ENCODE measurements at places on chromosomes 4 and X.
A peak's percentile ranks its signal among the peaks of the same experiment; 100 is the strongest.

GRCh38 chrX:20547611-20548051 lies 280.9 kb upstream of the RPS6KA3 start:
- no peak for DNase-seq

DNA sequence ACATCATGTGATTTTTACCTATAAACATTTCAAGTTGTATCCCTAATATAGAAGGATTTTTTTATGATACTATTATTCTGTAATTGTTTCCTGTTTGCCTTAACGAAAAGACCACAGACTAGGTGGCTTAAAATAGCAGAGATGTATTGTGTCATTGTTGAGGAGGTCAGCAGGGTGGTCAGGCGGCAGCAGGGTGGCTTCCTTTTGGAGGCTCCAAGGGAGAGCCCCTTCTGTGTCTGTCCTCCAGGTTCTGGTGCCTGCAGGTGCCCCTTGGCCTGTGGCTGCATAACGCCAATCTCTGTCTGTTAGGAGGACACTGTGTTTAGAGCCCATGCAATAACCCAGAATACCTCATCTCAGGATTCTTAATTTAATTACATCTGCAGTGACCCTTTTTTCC lies 118.1 kb downstream of the TBL1X start:
- no peak for DNase-seq

- no peak for DNase-seq
Observed at GRCh38 chr4:74316397-74316796, 8.1 kb downstream of the EPGN start.

DNA sequence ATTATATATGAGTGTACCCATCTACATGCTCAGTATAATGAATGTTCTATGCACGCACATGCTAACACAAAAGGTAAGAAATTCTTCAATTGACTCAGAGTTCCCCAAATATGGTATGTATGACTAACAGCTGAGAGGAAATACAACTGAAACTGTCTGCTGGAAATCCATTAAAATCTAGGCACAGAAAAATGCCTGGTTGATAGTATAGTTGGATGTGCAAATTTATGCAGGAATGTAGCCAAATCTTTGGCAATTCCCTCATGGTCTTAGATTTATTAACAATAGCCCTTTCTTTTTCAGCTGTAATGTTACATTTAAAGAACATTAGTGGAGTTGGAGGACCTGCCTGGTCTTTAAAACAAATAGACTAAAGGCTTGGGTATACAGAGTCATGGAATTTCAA lies 5.5 kb downstream of the CAMK2D start:
- DNase-seq = no peak

GRCh38 chrX:51361251-51361650 lies 28.6 kb downstream of the NUDT10 start:
- DNase-seq = no peak

- no peak for DNase-seq
Observed at GRCh38 chr4:186570193-186570996, 15.0 kb upstream of the MTNR1A start.

DNA sequence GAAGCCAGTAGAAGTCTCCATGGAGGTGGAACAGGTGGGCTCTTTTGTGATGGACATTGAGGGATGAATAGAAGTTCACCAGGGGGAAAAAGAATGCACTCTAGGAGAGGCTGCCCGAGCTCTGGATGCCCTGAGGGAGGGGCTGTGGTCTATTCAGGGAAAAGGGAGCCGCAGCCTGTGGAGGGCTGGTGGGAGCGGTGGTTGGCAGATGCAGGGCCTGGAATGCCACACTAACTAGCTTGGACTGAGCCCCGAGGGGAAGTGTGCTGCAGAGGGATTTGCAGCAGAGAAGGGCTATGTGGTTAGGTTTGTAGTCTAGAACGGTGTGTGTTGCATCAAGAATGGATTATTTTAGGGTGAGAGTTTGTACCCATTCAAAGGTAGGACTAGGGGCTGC lies 29.5 kb upstream of the PSAPL1 start:
- no peak for DNase-seq

GRCh38 chr4:120158841-120159463 lies 92.3 kb upstream of the MAD2L1 start:
- no peak for DNase-seq

GRCh38 chr4:57220734-57221133 lies 110.5 kb upstream of the IGFBP7 start:
- DNase-seq = no peak

DNA sequence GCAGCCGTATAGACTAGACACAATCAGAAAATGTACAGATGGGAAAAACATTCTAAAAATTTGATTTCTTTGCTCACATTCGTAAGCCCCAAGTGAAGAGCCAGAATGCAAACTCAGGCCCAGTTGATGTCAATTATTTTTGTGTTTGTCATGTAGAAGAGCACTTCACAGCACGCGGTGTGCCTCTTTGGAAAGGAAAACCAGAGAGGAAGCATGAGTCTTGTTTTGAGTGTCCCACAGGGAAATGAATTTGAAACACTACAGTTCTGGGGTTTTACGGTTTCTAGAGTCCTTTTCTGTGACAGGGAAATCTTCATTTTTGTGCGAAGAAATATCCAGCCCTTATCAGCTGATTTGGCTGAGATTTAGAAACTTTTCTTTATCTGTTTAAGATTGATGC lies 554.6 kb upstream of the BOD1L1 start:
- DNase-seq = no peak

- DNase-seq = no peak
Observed at GRCh38 chr4:2280531-2281300, 18.8 kb upstream of the MXD4 start.

GRCh38 chr4:37827030-37827685 lies 672 bp downstream of the PGM2 start:
- DNase-seq = no peak

DNA sequence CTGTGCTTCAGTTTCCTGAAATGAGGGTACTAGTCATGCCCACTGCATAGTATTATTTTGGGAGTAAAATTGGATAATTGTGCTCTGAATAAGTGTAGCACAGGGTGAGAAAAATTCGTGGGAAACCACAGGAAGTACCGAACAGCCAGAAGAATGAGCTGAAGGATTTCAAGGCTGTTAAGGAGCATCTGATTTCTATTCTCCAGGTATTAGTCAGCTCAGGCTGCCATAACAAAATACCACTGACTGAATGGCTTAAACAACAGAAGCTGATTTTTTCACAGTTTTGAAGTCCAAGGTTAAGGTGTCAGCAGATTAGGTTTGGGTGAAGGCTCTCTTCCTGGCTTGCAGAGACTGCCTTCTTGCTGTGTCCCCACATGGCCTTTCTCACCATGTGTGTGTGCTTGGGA lies 41.9 kb downstream of the WWC2 start:
- DNase-seq = no peak

- no peak for DNase-seq
Observed at GRCh38 chr4:2390146-2390545, 28.3 kb downstream of the ZFYVE28 start.

DNA sequence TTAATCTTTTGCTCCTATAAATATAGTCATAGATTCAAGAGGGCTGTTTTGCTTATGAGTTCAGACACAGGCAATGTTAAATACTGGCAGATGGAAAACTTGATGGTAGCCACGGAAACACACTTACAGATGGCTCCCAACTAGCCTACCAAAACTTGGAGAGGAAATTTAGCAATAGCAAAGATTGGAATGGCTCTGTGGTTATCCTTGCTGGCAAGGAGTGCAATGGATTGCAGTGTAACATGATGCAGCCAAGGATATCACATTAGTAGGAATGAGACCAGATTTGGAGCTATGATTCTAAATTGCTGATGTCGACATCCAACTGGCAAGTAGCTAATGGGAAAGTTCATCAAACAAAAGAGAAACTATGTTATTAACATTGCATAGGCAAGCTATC lies 791.0 kb upstream of the DIAPH2 start:
- no peak for DNase-seq

- DNase-seq = no peak
Observed at GRCh38 chrX:112520124-112520523, 159.6 kb downstream of the LHFPL1 start.

DNA sequence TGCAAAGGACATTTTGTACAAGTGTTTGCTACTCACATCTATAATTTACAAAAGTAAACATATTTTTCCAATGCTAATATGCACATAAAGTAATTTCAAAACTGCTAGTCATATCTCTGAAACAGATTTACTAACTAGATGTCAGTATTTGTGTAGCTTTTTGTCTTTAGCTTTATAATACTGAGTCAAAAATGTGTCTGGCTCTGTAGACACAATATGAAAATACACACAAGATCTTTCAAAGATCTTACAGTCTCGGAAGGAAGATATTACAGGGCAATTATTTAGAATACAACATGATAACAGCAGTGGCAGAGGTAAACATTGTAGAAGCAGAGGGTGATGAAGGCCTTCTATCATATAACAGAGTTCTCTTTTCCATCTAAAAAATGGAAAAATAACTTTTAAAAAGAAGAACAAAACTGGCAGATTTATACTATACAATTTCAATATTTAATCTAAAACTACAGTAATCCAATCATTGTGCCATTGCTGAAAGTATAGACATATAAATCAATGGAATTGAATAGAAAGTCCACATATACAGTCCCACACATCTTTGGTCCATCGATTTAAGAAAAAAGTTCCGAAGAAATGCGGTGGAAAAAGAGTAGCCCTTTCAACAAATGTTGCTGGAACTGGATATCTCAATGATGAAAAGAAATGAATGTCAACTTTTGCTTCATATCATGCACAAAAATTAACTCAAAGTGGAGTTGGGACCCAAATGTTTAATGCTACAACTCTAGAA lies 29.4 kb downstream of the ARAP2 start:
- DNase-seq = no peak

GRCh38 chrX:16772460-16772859 lies 13.8 kb upstream of the TXLNG start:
- DNase-seq = no peak

DNA sequence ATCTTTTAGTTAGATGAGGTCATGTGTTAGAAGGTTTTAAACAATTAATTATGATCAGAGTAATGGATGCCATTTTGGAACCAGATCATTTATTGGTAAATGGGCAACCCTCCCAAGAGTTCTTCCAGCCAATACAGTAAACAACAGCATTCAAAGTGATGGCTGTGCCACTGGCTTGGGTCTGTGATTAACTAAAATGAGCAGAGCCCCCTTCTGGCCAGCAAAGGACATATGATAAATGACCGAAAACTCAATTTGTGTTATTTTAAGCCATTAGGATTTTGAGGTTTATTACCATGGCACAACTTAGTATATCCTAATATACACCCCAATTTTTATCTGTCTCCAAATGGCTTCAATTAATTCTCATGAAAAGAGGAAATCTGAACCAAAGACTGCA lies 90.8 kb upstream of the NPFFR2 start:
- DNase-seq = no peak

DNA sequence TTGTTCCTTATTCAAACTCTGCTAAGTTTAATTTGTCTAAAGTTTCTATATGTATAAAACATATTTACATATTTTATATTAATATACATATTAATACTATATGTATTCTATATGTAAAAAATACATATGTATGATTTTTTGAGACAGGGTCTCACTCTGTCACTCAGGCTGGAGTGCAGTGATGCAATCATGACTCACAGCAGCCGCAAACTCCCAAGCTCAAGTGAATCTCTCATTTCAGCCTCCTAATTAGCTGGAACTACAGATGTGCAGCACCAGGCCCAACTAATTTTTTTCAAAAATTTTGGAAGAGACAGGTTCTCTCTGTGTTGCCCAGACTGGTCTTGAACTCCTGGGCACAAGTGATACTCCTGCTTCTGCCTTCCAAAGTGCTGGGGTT lies 684.9 kb downstream of the TRAM1L1 start:
- DNase-seq = no peak

DNA sequence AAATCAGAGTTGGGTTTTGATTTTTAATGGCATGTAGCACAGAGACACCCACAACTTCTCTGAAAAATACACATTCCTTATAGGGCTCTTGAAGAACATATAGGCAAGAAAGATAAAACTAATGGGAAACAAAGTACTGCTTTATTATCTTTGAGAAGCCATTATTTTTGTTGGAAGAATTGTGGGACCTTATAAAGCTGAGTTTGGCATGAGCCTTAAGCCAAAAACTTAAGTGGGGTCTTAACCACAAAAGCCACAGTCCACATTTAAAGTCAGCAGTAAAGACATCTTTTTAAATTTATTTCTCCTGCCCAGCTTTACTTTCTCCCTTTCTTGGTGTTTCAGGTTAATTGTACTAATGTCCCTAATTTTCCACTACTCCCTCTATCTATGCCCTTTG lies 1297.3 kb downstream of the C4orf33 start:
- no peak for DNase-seq

GRCh38 chr4:88600176-88600838 lies 8.0 kb downstream of the HERC3 start:
- DNase-seq = peak; percentile 42

DNA sequence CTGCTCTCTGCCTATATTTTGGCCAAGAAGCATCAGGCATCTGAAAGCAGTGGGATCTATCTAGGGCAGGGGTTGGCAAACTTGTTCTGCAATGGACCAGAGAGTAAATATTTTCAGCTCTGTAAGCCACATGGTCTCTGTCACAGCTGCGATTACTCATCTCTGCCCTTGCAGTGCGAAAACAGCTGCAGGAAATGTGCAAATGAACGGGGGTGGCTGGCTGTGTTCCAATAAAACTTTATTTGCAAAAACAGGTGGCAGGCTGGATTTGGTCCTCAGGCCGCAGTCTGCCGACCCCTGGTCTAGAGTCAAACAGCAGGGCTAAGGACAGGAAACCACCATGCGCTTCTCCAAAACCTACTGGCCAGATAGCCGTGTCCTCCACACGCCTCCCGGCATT lies 48.6 kb downstream of the ACOX3 start:
- no peak for DNase-seq

- no peak for DNase-seq
Observed at GRCh38 chrX:150701377-150701776, 8.2 kb downstream of the MTMR1 start.

GRCh38 chr4:110512901-110513300 lies 36.9 kb downstream of the ENPEP start:
- no peak for DNase-seq

GRCh38 chrX:66672106-66672505 lies 33.2 kb upstream of the EDA2R start:
- DNase-seq = no peak

DNA sequence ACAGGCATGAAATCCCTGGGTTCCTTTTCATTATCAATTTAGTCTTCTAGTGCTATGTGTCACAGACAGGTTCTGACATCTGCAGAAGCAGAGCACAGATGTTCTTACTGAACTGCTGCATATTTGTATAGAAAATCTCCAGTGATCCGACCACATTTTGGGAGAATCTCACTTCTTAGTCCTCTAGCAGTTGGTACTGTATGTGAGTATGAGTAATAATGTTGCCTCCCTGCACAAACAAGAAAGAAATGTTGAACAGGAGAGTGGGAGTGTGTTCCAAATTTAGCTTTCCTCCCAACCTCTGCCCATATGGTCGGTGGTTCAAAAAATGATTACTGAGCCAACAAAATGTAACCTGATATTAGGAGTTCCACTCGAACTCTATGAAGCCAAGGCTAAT lies 165.3 kb upstream of the GPC4 start:
- no peak for DNase-seq

GRCh38 chr4:184688447-184688846 lies 38.9 kb downstream of the PRIMPOL start:
- peak; percentile 10 for DNase-seq

GRCh38 chrX:81890521-81890920 lies 688.6 kb downstream of the SH3BGRL start:
- no peak for DNase-seq

Data from NCI-H1417 treated with DMSO at 0.1 percent for 48 hours (cell line).